Dermis blood vessel endothelial cell (primary cell): ENCODE measurements at places on chromosomes 12 and 14. TPM values are rescaled to one million over a fixed set of nuclear protein-coding genes. Genes with fewer than 3 reads are reported as not detected.

Gene NFYB
- 17.4 and 23.6 TPM in 2 replicates for total RNA-seq

GRCh38 chr12:52496054-52496453 lies 3.0 kb upstream of the KRT6A start:
- no peak for DNase-seq

GRCh38 chr12:124904306-124905098 lies 9.9 kb downstream of the UBC start:
- peak; percentile 88 for DNase-seq

- DNase-seq, result no peak
Measured at GRCh38 chr12:105033851-105034250, 47.7 kb downstream of the NOPCHAP1 start.

DNA sequence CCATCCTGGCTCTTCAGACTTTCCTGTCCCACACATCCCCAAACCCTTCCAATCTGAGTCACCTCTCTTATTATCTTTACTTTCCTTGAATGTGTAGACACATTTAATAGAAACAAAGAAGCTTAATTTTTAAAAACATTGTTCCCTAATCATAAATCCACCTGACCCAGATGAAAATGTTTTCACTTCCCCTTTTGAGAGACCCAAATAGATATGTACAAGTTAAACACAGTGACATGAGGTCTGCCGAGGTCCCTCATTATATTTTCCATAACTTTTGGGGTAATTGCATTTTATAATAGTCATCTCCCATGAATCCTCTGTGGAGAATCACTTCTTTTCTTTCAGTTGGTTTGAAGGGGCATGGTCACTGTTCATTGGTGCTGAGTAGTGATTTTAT lies 191.1 kb downstream of the GRIN2B start:
- no peak for DNase-seq
